ENCODE measurements at places on chromosomes 2 and 18. TPM values are rescaled to one million over a fixed set of nuclear protein-coding genes. Genes with fewer than 3 reads are reported as not detected.

Gene CTAGE1
- total RNA-seq: not detected

Gene CCDC68
- not detected for total RNA-seq

DNA sequence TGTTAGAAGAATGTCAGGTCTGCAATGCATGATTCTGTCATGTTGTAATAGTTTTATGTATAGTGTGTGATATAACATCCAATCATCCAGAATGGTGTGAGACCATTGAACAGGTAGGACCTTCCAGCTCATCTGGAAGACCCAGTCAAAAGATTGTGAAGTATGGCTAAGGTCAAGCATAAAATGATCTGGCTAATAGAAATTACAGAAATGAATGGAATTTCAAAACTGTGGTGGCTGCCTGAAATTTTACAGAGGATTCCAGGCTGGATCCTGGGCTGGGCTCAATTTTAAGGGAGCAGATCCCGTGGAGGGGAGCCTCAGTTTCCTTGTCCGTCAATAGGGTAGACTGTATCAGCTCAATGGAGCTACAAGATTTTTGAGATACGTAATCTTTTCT is 39.1 kb downstream of the ACKR3 start:
- H3K27me3 ChIP-seq: peaks cover 25% of the 10 kb centered on the region
- no peaks in the 10 kb centered on the region for H3K36me3 ChIP-seq
- H3K27ac ChIP-seq: no peak overlapping the region
- no peak for DNase-seq

DNA sequence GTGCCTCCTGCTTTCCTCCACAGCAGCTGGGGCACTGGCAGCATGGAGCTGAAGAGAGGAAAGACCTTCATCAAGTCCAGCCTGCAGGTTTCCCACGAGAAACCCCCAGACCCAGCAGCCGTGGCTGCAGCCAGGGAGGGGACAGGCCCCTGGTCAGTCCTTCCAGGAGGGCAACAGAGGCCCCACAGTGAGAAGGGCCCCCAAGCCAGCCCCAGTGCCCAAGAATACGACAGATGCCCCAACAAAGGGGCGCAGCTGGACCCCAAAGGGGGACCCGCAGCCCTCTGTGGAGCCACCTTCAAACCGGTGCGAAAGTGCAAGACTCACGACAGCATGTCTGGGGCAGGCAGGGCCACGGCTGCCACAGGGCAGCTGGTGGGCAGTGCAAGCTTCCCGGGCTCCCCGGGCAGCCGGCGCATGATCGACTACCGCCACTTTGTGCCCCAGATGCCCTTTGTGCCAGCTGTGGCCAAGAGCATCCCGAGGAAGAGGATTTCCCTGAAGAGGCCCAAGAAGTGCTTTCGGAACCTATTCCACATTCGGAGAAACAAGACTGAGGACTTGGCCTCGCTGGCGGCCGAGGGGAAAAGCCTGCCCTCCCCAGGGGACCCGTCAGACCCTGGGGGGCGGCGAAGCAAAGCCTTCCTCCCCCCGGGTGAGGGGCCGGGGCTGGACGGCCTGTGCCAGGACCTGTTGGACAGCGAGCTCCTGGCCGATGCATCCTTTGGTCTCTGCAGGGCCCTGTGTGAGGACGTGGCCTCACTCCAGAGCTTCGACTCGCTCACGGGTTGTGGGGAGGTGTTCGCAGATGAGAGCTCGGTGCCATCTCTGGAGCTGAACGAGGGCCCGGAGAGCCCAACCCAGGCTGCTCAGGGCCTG is 6.9 kb downstream of the AMER3 start:
- no peak overlapping the region for H3K27ac ChIP-seq
- H3K27me3 ChIP-seq: peaks cover 27% of the 10 kb centered on the region
- H3K4me3 ChIP-seq: no peak overlapping the region

DNA sequence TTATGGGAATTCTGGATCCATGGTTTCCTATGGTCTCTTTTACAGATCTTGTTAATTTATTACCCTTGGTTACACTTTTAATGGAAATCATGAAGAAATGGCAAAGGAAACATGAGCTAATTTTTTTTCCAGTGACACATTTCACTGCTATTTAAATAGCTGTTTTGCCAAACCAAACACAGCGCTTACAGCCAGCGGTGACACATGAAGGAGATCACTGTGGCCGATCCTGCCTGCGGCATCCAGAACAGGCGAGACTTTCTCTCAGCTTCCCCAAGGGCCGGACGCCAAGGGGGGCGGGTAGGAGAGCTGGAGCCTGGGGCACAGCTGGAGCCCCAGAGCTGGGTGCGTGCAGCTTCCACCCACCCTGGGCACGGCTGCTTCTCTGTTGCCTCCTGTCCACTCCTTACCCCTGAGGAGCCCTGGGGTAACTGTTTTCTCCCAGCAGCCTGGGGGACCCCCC is 81.4 kb upstream of the PKDCC start:
- H3K4me3 ChIP-seq: no peak overlapping the region
- H3K27me3 ChIP-seq: no peaks in the 10 kb centered on the region
- no peaks in the 10 kb centered on the region for H3K36me3 ChIP-seq
- no peak overlapping the region for H3K27ac ChIP-seq
- DNase-seq: no peak
- no peaks in the 10 kb centered on the region for H3K4me1 ChIP-seq

DNA sequence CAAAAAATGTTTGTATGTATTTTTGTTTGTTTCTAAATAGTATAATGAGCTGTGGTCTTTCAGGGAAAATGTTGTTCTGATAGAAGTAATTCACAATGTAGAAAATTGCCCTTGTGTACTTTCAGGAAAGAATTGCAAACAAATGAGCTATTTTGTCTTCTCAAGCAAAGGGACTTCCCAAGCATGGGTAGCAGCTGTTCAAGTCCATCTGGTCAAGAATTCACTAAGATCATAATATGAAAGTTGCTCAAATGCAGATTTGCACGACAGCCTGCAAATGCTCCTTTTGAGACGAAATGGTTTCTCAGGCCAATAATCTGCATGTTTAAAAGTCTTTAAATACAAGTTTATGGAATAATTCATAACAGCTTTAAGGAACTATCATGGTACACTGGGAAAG is 51.9 kb upstream of the HNMT start:
- DNase-seq: no peak
- H3K36me3 ChIP-seq: no peaks in the 10 kb centered on the region
- H3K4me1 ChIP-seq: no peaks in the 10 kb centered on the region
- H3K27ac ChIP-seq: no peak overlapping the region

DNA sequence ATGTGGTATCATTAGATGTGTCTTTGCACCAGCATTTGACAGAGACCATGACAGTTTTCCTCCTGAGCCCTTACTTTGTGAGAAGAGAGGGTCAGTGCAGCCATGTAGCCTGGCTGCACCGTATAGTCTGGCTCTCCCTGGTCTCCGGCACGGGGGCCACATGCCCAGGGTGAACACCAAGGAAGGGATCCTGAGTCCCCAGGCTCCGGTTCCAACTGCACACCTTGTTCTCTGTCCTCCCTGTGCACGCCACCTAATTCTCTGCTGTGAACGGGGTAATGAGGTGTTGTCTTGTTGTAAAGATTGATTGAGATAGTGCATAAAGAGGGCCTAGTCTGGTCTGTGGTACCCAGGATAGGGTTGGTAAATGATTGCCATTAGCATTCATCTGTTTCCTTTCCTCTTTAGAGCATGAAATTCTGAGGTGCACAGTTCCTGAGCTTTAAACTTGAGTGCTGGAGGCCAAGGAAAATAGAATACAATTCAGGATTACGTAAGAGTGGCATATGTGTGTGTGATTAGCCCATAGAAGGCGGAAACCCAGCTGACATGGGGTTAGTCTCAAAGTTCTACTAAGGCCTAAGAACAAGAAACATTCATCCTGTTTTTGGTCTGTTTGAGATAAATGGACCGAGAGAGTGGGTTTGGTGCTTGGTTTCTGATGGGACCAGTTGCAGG is 55.5 kb downstream of the NCK2 start:
- peaks cover 99% of the 10 kb centered on the region for H3K4me1 ChIP-seq
- H3K27ac ChIP-seq: peak overlapping the region; percentile 87
- no peak for DNase-seq
- H3K4me3 ChIP-seq: no peak overlapping the region
- no peaks in the 10 kb centered on the region for H3K27me3 ChIP-seq

Gene FIGN
- not detected for total RNA-seq

- no peak overlapping the region for H3K27ac ChIP-seq
- DNase-seq: no peak
- H3K36me3 ChIP-seq: no peaks in the 10 kb centered on the region
- no peak overlapping the region for H3K4me3 ChIP-seq
- peaks cover 2% of the 10 kb centered on the region for H3K27me3 ChIP-seq
These were observed 80.9 kb upstream of the POU3F3 start for GRCh38 chr2:104772996-104773395.

Gene MOCOS
- total RNA-seq: 0.36 TPM

Gene INPP1
- 16.3 TPM for total RNA-seq

DNA sequence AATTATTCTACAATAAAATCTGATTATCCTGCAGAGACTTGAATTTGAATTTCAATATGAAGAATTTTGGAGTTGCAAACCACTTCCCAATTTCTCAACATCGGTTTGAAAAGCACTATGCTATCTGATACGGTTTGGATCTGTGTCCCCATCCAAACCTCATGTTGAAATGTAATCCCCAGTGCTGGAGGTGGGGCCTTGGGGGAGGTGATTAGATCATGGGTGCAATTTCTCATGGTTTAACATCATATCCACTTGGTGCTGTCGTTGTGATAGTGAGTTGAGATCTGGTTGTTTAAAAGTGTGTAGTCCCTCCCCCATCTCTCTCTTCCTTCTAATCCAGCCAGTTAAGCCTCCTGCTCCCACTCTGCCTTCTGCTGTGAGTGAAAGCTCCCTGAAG is 205.7 kb downstream of the NBAS start:
- peaks cover 59% of the 10 kb centered on the region for H3K36me3 ChIP-seq
- H3K4me3 ChIP-seq: no peak overlapping the region
- no peaks in the 10 kb centered on the region for H3K27me3 ChIP-seq
- H3K27ac ChIP-seq: no peak overlapping the region
- DNase-seq: no peak

- DNase-seq: peak; percentile 20
- H3K4me1 ChIP-seq: peaks cover 30% of the 10 kb centered on the region
- H3K36me3 ChIP-seq: peaks cover 2% of the 10 kb centered on the region
- no peaks in the 10 kb centered on the region for H3K27me3 ChIP-seq
- peak overlapping the region; percentile 98 for H3K4me3 ChIP-seq
- H3K27ac ChIP-seq: peak overlapping the region; percentile 80
These were observed 1.2 kb downstream of the BMPR2 start for GRCh38 chr2:202377207-202377761.

Gene MAPK4
- total RNA-seq: not detected

DNA sequence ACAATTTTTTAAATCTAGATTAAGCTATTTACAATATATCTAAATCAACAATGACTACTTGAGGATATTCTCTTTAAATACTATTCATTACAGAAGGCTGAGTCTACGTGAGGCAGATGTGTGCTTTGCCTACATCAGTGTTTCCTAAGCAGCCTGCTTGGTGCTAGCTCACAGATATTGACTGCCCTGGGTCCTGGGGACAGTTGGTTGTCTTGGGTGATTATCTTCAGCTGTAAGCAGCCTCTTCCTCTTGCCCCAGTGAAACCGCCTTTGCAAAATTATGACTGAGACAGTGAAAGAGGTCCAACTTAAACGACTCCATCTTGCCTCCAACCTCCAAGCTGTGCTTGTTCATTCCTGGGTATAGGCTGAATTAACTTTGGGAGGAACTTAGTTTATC is 39.6 kb upstream of the CCDC88A start:
- H3K36me3 ChIP-seq: no peaks in the 10 kb centered on the region
- no peak for DNase-seq
- no peaks in the 10 kb centered on the region for H3K4me1 ChIP-seq
- no peak overlapping the region for H3K4me3 ChIP-seq
- no peak overlapping the region for H3K27ac ChIP-seq
- peaks cover 12% of the 10 kb centered on the region for H3K27me3 ChIP-seq

GRCh38 chr18:23337599-23338444 is 115.3 kb upstream of the RIOK3 start:
- H3K27me3 ChIP-seq: no peaks in the 10 kb centered on the region
- DNase-seq: no peak
- no peak overlapping the region for H3K4me3 ChIP-seq
- no peak overlapping the region for H3K27ac ChIP-seq
- peaks cover 19% of the 10 kb centered on the region for H3K4me1 ChIP-seq

GRCh38 chr2:74194799-74195198 is 3.6 kb upstream of the MTHFD2 start:
- peaks cover 4% of the 10 kb centered on the region for H3K27me3 ChIP-seq
- no peak overlapping the region for H3K27ac ChIP-seq
- H3K36me3 ChIP-seq: peaks cover 12% of the 10 kb centered on the region
- peaks cover 12% of the 10 kb centered on the region for H3K4me1 ChIP-seq
- no peak overlapping the region for H3K4me3 ChIP-seq
- DNase-seq: no peak

GRCh38 chr2:23708771-23709170 is 218.2 kb downstream of the ATAD2B start:
- peaks cover 11% of the 10 kb centered on the region for H3K36me3 ChIP-seq
- no peaks in the 10 kb centered on the region for H3K4me1 ChIP-seq
- H3K4me3 ChIP-seq: no peak overlapping the region
- DNase-seq: no peak
- H3K27me3 ChIP-seq: no peaks in the 10 kb centered on the region

Gene OR6B2
- total RNA-seq: not detected

Gene CFAP65
- not detected for total RNA-seq

DNA sequence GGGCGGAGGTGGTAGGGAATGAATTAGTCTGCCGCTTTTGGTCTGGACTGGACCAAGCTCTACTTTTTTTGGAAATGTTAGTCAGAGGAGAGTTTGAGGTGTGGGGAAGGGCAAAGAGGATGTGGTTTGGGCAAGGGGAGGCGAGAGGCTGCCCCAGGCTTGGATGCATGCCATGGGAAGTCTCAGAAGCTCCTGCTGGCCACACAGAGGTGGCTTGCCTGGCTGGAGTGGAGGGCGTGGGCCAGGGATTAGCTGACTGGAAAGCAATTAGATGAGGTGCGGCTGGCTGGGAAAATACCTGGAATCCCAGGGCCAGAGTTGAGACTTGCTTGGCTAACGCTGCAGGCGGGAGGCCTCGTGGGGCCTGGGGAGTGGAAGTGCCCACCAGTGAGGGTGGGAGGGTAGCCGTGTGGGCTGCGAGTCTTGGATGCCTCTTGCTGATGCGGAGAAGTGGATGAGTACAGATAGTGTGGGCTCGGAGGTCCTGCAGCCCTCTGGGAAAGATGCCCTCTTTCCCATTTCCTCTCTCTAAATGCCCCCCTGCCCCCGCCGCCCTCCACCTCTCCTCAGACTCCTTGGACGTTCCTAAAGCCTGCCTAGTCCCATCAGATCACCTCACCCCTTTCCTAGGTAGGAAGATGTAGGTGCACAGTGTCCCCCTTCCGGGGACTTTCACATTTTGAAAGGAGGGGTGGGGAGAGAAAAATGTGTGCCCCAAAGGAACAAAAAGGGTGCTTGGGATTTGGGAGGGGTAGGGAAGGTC is 117.6 kb downstream of the SMAD7 start:
- peak overlapping the region; percentile 77 for H3K4me3 ChIP-seq
- no peaks in the 10 kb centered on the region for H3K36me3 ChIP-seq
- H3K4me1 ChIP-seq: peaks cover 69% of the 10 kb centered on the region

Gene PKP4
- total RNA-seq: 43.1 TPM

GRCh38 chr18:74450626-74451025 is 6.5 kb downstream of the DIPK1C start:
- H3K27me3 ChIP-seq: peaks cover 14% of the 10 kb centered on the region
